ENCODE measurements at places on chromosomes 1 and 21.

DNA sequence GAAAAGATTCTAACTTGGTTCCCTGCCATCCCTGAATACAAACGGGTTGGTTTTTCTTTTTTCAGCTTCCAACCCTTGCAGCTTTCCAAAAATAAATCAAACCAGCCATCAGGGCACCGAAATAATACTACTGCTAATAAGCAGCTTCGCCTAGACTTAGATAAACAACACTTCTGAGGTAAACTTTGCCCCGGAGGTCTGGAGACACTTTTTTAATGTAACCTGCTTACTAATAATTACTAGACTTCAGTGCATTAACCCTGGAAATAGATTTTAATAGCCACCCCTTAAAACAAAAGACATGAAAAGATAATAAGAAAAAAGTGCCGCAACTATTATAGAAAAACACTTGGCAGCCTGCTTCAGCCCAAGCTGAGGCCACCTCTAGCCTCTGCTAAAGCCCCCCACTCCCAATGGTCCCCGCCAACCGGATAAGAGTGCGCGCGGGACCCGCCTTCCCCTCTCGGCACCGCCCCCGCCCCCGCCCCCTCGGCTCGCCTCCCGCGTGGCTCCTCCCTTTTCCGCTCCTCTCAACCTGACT is 405 bp upstream of the GADD45A start:
- no peak for DNase-seq

DNA sequence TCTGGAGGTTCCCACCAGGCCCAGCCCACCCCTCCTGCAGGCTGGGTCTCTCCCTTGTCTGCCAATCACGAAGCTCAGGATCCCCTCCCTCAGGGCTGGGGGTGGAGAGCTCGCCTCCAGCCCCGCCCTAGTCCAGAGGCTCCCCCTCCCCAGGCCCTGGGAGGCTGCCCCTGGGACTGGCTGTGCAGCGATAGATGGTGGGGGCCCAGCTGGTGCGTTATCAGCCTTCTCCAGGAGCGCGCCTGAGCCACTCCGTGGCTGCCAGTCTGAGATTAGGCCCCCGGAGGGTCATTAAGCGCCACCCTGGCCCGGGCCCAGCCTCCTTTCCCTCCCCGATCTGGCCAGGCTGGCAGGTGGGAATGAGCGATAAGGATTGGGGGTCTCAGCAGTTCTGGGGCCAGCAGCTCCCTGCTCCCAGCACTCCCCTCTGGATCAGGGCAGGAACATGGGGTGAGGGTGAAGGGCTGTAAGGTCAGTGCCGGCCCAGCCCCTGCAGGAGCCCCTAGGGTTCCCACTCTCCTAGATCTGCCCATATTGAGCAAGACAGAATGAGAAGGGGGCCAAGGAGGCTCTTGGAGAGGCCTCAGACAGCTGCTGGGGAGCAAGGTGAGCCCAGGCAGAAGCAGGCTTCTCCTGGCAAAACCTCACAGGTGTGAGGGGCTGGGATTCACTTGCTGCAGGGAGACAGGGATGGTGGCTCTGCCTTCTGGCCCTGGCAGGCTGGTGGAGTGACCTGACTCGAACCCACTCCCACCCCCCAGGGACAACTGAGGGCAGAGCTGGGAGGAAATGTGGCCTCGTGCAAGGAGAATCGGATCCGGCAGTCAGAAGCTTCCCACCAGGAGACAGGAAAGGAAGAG is 8.5 kb downstream of the PDZK1IP1 start:
- DNase-seq: no peak

DNA sequence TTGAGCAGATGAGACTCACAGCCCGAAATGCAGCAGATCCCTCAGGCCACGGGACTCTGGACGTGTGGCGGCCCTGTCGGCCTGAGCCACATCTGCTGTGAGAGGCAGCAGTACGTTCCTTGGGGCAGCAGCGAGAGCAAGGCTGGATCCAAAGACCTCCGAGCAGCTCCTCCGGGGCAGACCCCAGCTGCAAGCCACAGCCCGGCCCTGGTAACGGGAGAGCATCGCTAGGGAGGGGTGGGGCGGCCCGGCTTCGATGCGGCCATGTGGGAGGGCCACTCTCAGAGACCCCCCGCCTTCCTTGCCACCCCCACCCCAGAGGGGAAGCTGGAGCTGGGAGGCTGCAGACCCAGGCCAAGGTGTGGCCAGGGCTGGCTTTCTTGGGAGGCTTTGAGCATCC is 17.8 kb downstream of the PRKCZ start:
- no peak for DNase-seq

DNA sequence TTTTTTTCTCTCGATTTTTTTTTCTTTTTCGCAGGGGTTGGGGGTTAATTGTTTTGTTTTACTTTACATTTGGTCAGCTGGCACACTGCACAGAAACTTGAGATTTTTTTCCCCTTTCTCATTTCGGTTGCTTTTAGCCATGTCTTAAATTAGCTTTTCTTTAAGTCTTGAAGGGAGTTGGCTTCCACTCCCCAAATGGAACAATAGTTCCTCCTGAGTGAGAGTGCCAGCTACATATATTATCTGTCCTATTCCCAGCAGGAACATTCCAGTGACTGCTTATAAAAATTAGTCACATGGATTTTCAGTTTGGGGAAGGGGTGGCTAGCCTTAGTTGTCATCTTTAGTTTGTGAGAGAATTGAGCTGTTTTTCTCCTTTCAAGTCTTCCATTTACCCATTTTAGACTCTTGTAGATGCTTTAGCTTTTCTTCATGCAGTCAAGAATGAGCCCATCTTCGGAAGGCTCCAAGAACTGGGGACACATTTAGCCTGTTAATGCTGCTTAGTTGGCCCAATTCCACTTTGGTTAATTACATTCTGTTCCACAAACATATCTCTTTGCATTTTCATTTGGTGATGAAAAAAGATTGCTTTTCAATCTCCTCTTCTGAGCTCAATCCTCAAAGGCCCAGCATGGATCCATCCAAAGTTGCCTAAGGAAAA is 510.1 kb upstream of the CXADR start:
- no peak for DNase-seq

DNA sequence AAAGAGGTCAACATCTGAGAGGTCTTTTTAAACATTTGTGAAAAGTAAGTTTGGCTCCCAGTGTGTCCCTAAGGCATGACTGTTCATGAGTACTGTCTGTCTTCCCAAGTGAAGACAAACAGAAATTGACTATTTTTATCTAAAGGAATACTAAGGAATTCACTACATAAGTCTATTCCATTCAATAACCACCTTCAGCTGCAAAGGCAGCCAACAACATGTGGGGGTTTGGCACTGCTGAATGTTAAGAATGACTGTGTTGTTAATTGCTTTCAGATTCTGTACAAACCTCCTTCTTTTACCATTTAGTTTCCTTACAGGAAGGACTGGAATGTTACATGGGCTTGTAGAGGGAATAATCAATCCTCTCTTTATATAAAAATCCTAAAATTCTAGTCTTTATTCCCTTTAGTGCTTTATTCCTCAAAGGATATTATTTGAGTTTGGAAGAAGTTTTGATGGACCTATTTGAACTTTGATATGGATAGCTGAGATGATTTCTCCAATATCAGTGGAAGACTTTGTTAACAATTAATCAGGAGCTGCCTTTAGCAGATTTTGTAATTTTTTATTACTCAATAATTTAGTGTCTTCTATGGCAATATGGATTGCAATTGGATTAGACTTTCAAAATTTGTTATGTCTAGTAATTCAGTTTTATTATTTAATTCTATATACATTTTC is 201.7 kb upstream of the CHRM3 start:
- DNase-seq: no peak

GRCh38 chr1:53550201-53550741 is 91.1 kb downstream of the DMRTB1 start:
- DNase-seq: peak; percentile 60

GRCh38 chr1:6454856-6455751 is 10.9 kb downstream of the TNFRSF25 start:
- no peak for DNase-seq
